HT1080 (cell line): ENCODE measurements at places on chromosomes 16 and 17.

GRCh38 chr17:13728781-13729180, 127.1 kb upstream of the HS3ST3A1 start:
- DNase-seq, result peak; percentile 85

DNA sequence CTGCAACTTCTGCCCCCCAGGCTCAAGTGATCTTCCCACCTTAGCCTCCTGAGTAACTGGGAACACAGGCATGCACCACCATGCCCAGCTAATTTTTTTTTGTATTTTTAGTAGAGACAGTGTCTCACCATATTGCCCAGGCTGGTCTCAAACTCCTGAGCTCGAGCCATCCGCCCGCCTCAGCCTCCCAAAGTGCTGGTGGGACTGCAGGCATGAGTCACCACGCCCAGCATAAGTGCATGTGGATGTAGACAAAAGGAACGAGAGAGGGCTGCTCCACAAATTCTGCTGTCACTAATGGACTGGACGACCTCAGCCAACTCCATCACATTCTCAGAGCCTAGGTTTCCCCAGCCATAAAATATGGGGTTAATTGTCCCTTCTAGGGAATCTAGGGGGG, 7.7 kb upstream of the SP2 start:
- DNase-seq, result no peak

GRCh38 chr17:4180791-4181190, 37.8 kb downstream of the CYB5D2 start:
- peak; percentile 28 for DNase-seq

- no peak for DNase-seq
These were observed 105.1 kb upstream of the TNRC6C start for GRCh38 chr17:77853191-77853977.

GRCh38 chr16:86517652-86518258, 7.4 kb downstream of the FOXF1 start:
- DNase-seq, result peak; percentile 53

DNA sequence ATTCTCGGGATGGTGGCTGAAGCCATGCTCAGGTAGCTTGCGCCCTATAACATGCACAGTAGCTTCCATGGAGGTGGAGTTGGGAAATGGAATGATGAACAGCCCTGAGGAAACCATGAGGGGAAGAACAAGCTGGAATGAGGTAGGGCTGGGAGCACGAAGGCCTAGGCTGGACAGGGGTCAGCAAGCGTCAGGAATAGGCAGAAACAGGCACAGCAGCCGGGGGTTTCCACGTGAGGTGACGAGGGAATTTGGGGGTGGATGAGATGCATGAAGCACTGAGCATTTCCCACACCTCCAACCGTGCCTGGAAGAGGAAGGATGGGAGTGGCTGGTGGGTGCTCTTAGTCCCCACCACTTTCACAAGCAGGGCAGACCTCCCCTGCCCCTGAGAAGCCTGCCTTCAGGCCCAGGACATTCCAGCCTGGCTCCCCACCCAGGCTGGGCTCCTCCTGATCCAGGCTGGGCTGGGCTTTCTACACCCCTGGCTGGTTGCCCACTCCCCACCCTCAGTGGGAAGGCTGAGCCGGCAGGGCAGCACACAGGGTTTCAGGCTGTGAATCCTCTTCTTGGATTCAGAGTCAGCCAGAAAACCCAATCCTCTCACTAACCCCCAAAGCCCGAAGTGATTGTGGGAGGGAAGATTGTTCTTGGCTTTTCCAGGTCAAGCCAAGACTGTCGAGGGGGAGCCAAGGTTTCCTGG, 21.9 kb downstream of the PLEKHG4 start:
- DNase-seq, result no peak

GRCh38 chr16:9160551-9160911, 69.1 kb downstream of the HAPSTR1 start:
- DNase-seq, result no peak

GRCh38 chr17:50280068-50280467, 5.8 kb downstream of the TMEM92 start:
- no peak for DNase-seq

DNA sequence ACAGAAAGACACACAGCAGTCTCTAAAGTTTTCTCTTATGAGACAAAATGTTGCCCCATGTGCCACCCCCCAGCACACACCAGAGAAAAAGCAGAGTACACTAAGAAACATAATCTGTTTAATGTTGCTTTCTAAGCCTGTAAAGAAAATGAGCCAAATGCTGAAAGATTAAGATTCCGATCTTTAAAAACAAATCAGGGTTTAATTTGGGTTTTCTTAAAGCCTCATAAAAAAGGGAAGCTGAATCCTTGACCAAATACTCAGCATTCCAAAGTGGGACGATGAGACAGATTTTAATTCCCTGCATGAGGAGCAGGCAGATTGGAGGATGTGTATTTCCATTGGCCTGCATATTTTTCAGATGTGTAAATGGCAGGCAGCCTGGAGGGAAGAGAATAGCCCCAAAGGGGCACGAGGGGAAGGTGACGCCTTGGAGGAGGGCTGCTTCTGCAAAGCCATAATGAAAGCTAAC, 118.4 kb downstream of the COPRS start:
- peak; percentile 37 for DNase-seq

GRCh38 chr16:17270111-17270510, 200.6 kb downstream of the XYLT1 start:
- no peak for DNase-seq

- peak; percentile 76 for DNase-seq
These were observed 16.3 kb upstream of the MAP3K14 start for GRCh38 chr17:45332989-45333701.

- DNase-seq, result no peak
These were observed 49.0 kb upstream of the ENDOV start for GRCh38 chr17:80365983-80366382.

DNA sequence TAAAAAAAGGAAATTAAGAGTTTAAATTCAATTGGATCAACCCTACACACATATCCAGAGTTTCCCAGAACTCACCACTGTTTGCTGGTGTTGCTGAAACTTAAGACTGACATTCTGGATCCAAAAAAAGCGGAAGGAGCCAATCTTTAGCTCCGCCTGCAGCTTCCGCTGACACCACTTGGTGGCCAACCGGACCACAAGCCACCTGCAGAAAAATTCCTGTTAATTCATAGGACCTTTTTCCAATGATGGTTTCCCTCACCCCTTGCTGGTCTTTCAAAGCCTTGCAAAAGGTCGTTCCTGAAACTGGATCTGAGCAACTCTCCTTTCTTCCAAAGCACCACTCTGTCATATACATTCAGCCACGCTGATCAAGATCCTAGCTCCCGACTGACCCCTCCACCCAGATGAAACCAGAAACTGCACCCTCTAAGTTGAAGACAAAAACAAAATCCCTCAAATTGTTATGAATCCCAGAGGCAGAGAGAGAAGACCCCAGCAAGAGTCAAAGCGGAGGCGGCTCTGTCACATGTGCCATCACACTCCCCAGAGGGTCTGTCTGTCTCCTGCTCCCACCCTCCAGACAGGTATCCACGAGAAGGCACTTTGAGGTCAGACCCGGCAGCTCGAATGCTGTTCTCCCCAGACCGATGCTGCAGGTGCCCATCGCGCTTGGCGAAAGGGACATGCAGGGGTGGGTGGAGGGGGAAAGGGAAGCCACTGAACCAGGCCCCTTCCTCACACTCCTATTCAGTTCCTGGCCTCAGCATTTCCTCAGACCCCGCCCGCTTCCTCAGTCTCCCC, 773 bp downstream of the BLTP2 start:
- DNase-seq, result peak; percentile 51

- DNase-seq, result peak; percentile 93
These were observed 16.0 kb upstream of the LHX1 start for GRCh38 chr17:36921095-36921851.

DNA sequence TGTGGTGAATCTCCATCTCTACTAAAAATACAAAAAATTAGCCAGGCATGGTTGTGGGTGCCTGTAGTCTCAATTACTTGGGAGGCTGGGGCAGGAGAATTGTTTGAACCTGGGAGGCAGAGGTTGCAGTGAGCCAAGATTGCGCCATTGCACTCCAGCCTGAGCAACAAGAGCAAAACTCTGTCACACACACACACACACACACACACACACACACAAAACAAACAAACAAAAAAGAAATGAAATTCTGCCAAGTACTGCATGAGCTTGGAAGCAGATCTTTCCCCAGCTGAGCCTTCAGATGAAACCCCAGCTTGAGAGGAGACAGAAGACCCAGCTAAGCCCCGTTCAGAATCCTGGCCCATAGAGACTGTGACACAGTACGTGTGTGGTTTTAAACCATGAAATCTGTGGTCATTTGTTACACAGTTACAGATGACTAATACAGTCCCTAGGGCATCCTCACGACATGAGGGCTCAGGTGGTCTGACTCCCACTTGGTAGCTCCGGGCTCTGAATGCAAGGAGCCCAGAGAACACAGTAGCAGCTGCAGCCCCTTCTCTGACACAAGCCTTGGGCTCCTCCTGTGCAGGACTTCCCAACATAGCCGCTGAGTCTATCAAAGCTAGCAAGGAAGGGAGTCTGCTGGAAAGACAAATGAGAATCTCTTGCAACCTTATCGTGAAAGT, 132.8 kb downstream of the SEC14L1 start:
- peak; percentile 47 for DNase-seq

GRCh38 chr16:2102471-2102870, 33.2 kb downstream of the PKD1 start:
- no peak for DNase-seq

- no peak for DNase-seq
These were observed 19.1 kb downstream of the RGS9 start for GRCh38 chr17:65156185-65156834.

GRCh38 chr17:65070620-65071019, 14.1 kb upstream of the GNA13 start:
- no peak for DNase-seq

DNA sequence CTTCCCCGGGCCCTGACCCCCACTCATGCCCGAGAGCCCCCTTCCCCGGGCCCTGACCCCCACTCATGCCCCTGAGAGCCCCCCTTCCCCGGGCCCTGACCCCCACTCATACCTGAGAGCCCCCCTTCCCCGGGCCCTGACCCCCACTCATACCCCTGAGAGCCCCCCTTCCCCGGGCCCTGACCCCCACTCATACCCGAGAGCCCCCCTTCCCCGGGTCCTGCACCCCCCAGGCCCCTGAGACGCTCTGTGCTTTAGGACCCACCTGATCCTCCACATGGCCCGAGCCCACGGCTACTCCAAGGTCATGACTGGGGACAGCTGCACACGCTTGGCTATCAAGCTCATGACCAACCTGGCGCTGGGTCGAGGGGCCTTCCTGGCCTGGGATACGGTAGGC, 6.8 kb downstream of the CTU2 start:
- DNase-seq, result no peak

DNA sequence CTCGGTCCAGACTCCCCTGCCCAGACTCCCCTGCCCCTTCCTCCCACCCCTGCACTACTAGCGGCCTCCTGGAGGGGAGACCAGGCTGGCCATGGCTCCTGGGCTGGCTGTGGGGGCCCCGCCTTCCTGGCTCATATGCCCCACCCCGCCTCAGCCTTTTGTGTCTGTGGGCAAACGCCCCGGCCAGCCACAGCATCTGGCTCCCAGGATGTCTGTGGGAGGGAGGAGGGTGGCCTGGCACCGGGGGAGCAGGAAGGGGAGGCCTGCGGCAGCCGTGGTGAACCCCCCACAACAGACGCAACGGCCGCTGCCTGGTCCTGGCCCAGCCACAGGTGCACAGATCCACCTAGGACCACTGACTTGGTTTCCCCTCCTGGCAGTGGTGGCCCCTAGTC, 32.9 kb downstream of the BAHCC1 start:
- no peak for DNase-seq

GRCh38 chr16:87583453-87584131, 18.7 kb upstream of the JPH3 start:
- DNase-seq, result no peak

DNA sequence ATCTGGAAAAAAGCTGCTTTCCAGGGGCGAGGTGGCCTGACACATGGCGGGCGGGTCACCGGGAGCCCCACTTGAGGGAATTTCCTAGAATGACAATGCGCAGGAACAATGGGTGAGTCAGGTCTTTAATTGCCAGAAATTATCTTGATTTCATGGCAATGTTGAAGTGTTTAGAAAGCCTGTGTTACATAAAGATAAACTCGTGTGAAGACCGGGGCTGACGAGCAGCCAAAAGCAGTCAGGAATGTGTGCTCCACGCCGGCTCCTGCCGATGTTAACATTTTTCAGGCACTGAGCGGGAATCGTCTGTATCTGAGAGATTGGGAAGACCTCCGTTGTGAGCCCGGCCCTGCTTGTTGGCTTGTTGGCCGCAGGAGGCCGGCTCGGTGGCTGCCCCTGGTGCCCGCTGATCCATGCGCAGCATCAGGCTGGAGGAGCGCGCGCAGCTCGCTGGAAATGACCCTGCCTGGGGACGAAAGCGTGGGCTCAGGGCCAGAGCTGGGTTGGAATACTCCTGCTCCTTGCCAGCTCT, 353.1 kb downstream of the FOXL1 start:
- DNase-seq, result no peak

DNA sequence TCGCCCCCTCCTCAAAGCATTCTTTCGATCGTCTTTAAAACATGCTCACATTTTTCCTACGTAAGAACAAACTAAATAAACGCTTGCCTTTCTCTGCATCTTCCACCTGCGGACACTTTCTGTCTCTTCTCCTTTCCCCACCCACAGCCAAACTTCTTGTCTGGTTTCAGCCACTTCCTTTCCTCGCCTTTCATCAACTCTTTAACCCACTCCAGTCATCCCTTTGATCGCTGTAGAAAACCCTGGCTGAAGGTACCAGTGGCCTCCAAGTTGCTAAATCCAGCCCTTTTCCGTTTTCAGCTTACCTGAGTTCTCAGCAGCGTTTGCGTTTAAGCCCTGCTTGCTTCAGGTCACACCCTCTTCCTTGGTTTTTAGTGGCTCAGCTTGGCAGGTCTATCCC, 483 bp downstream of the RPA1 start:
- DNase-seq, result no peak

DNA sequence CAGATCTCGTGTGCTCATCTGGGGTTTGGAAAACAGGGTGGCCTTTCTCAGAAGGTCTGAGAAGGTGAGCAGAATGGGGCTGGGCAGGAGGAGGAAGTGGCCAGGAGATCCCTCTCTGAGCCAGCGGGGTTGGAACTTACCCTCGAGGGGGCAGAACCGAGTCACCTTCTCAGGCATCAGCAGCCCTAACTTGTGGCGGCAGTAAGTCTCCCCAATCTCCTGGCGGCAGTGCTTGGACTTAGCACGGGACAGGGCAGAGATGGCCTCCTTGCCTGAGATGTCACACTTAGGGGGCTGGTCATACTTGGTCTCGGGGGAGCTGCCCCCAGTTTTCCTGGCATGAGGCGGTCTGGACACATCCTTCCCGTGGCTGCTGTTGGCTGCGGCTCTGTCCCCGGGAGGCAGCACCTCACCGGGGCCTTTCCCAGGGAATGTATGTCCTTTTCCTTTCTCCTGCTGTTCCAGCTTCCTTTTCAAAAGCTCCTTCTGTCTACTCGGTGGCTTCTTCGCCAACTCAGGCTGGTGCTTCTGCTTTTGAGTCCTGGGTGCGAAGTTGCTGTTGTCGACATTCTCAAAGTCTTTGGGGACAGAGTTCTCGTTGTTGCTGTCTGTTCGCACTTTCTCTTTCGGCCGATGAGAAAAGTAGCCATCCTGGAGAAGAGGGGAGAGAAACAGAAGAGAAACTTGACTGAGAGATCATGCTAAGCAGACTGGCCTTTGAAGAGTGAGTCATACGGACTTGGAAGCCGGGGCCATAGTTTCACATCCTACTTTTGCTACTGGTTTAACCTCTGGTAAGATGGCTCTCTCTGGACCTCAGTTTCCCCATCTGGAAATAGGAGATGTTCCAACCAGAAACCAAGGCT, 211.7 kb downstream of the XYLT1 start:
- DNase-seq, result peak; percentile 4
